ENCODE measurements at places on chromosomes 2 and 18.
A peak's percentile ranks its signal among the peaks of the same experiment; 100 is the strongest.

DNA sequence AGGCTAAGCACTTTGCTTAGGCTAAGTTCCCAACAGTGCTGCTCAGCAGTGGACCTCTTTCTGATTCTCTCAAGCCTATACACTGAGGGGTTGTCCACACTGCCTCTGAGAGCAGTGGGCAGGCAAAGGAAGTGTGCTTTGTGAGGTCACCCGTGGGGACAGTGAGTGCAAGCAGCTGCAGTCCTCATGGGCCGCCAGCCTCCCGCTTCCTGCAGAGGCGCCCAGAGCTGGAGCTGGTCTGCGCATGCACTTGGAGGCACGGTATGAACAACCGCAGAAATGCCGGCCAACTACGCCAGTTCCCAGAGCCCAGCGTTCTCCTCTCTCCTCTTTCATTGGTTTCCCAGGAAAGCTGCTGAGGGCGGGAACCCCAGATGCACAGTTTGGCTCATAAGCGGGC lies 149.5 kb upstream of the DLX2 start:
- no peak for DNase-seq

DNA sequence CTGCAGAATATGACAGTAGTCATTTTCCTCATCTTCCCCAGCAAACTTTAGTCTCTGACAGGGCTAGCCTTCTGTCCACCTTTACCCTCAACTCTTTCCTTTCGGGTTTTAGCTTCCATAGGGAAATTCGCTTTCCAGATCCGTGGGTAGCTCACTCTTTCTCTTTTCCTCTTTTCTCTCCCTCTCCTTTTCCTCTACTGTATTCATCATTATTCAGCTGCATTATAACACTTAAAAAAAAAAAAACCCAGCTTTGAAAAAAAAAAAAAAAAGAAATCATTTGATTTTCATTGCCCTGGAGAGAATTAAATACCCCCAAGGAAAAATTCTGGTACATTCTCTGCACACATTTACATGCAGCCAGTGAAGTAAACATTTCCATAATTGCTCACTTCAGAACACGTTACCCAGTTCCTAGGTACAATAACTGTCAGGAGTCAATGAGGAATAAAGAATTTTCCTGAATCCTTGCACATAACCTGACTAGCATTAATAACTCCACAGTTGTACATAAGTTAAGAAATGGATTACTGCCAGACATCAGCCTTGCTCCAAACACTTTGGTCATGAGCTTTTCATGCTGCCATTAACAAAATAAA lies 63.5 kb downstream of the ZNF521 start:
- no peak for DNase-seq

DNA sequence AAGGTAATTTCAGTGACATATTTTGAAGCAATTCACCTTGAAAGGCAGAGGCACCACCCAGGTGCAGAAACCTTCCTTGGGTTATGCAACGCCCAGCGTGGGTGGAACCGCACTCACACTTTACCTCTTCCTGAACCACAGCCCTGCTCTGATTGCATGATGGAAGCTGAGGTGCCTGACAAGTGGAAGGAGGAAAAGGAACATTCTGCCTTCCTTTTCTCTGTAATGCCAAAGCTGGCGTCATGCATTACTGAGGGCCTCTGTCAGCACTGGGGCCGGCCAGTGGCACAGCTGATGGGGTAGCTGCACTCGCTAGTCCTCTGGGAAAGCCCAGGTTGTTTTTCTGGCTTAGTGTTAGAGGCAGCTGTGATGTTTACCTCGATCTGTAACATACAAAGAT lies 266.5 kb downstream of the NEDD4L start:
- DNase-seq: no peak

DNA sequence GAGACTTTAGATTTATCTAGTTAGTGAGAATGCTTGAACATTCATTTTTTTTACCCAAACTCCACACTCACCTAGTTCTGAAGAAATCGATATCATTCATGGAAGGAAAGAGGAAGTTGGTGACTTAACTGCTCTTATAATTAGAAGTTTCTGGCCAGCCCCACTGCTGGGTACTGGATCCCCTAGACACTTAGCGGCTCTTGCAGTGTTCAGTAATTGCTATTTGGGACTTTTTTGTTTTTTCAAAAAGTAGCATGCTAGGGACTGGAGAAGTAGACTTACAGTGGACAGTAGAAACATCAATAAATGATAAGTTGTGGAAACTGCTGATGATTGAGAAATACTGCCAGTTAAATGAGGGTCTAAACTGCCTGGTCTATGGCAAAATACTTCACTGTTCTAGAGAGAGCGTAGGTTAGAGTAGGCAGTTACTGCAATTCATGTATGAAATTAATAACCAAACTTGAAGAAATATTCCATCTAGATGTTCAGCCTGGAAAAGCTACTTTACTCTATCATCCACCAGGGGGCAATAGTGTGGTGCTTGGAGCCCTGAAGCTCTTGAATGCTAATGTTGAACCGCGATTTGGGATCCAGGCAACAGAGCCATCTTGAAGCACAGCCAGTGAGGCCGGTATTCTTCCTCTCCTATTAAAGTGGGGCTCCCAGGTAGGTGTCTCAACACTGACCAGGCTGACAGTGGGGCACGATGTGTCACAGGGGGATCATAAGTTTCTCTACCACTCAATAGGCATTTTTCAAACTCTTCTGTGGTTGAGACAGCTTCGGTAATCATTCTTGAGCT lies 146.1 kb upstream of the SESTD1 start:
- no peak for DNase-seq

GRCh38 chr18:41703744-41704530 lies 251.1 kb upstream of the PIK3C3 start:
- DNase-seq: peak; percentile 30

- no peak for DNase-seq
These were observed 165.3 kb upstream of the SYT4 start for GRCh38 chr18:43442571-43442970.

DNA sequence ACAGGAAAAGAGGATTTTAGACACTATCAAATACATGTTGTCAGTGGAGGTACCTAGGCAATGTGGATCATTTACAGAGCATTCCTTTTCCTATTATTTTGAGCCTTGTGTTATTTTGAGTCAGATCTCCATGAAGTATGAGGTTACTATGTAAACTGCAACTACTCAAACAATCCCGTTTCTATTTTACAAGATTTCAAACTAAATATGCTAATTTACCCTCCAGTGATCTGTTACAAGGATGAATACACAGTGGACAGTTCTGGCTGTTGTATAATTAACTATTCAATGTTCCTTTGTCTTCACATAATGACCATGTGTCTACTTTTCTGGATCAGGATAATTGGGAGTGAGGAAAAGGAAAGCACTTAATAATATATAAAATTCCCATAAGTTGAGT lies 4.6 kb downstream of the HOXD1 start:
- no peak for DNase-seq

DNA sequence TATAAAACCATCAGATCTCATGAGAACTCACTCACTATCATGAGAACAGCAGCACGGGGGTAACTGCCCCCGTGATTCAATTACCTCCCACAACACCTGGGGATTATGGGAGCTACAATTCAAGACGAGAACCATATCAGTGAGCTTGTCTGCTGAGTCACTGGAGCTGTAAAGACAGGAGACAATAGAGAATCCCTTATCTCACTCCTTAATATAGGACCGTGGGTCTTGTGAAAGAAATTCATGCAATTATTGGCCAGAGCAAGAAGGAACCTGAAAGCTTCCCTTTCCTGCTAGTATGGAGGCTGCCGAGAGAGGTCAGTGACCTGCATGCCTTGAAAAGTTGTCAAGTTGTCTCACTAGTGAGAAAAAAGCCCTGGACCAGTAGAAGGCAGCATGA lies 9.5 kb upstream of the TNFAIP6 start:
- DNase-seq: no peak

DNA sequence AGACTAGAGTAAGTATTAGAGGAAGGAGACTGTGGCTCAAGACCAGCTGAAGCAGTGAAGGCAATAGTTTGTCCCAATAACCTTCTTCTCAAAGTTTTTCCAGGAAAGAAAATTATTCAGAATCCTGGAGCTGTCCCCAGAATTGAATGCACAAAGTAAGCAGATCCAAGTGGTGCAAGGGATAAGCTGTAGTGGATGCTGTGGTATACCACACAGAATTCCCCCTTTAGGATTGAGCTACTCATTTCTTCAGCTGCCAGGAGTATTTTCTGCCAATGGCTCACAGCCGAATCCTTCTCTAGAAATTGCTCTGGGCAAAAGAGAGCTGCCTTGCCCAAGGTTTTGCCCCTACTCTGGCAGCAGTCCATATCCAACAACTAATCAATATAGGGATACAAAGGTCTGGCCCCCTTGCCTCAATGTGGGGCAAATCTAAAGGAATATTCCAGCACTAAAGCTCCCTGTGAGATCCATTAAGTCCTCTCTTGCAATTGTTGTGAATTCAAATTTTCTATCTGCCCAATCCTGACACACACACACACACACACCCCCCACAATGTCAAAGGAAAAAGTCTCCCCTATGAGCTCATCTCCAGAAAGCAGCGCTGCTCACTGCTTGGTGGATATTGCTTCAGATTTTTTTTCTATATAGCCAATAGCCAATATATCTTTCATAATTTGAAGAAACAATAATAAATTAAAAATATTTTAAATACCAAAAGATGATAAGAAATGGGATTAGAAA lies 18.4 kb upstream of the TCF7L1 start:
- no peak for DNase-seq

- DNase-seq: no peak
These were observed 84.4 kb upstream of the DYNAP start for GRCh38 chr18:54506516-54507261.

DNA sequence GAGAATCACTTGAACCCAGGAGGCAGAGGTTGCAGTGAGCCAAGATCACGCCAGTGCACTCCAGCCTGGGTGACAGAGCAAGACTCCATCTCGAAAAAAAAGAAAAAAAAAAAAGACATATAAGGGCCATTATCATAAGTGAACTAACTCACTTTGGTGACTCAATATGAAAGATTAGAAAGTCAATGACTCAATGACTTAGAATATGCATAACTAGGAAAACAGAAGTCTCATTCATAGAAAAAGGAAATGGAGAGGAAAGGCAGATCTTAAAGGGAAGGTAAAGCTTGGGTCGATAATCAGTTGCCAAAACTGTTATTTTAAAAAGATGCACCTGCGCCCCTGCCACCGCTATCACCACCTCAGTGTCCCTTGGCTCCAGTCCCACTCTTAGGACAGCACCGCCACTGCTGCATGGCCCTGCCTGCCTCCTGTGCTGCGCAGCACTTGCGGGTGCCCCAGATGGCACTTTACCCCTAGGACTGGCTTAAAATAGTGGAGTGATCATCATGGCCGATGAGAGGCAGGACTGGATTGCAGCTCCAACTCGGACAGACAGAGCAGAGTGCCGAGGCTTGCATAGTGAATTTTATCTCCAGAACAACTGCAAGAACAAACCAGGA lies 54.7 kb downstream of the INO80D start:
- DNase-seq: no peak

DNA sequence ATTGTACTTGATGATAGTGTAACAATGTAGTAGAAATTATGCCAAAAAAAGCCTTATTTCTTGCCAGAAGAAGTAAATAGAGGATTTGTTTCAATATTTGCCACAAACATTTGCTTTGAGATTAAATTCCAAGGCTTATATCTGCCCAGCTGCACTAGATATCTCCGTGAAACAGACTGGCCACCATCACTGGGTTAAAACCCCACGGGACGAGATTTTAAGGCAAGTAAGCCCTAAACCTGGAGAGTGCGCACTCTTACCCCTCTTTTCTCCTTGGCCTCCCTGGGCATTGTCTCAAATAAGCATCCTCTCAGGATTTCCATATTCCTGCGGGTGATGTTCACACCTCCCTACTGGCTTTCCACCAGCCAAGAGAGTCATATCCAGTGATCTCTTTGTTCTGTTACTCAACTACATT lies 334.4 kb downstream of the AGPS start:
- no peak for DNase-seq

Measured in fibroblast of skin of left biceps (primary cell).